ENCODE measurements at places on chromosomes 16 and 17. TPM values are rescaled to one million over a fixed set of nuclear protein-coding genes. Genes with fewer than 3 reads are reported as not detected.

The SLFN13 gene
- total RNA-seq = 23.1 TPM

The CDR2L gene
- total RNA-seq = 23.1 TPM

The RHBDL3 gene
- total RNA-seq = 1.2 TPM

- no peak for DNase-seq
Measured at GRCh38 chr16:72126429-72126765, 32.8 kb downstream of the DHX38 start.

- DNase-seq = no peak
Measured at GRCh38 chr17:47810901-47811635, 10.5 kb downstream of the OSBPL7 start.

All from mesothelial cell of epicardium (in vitro differentiated cells).